ENCODE measurements at places on chromosomes 6 and 20. TPM values are rescaled to one million over a fixed set of nuclear protein-coding genes. Genes with fewer than 3 reads are reported as not detected.

Gene PRND
- not detected for total RNA-seq

Gene COL10A1
- not detected for total RNA-seq

Gene DPPA5
- total RNA-seq, result not detected

Gene CLIC1
- total RNA-seq, result 278 TPM

- DNase-seq, result no peak
Observed at GRCh38 chr6:73655341-73655917, 1.6 kb upstream of the SLC17A5 start.

Gene MLIP
- total RNA-seq, result 0.75 TPM

GRCh38 chr6:77986380-77987034, 333.7 kb downstream of the MEI4 start:
- DNase-seq, result no peak

DNA sequence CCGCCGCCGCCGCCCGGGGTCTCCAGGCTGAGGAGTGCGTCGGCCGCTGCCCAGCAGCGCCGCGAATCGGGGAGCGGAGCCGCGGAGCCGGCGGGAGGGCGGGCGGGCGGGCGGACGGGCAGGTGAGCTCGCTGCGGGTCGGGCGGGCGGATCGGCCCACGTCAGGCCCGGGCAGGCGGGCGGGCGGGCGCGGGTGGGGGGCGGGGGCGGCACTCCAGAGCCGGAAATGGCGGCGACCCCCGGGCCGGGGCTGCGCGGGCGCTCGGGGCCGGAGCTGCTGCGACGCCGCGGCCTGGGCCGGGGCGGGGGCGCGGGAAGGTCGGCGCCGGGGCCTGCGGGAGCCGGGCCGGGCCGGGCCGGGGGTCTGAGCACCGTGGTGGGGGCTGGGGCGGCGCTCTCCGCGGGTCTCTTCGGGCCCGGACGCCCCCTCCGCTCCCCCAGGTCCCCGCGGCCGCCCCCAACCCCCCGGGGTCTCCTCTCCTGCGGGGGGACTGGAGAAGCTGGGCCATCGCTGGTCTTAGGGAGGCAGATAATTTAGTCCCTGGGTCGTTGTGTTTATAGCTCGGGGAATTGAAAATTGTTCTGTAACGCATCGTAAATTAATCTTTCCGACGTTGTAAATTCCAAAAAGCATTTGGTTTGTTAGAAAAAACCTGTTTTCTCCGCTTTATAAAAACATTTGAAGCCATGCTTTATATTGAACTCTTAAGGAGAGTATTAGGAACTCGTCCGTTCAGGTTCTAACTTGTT, 451 bp downstream of the DNAJC5 start:
- DNase-seq, result no peak

DNA sequence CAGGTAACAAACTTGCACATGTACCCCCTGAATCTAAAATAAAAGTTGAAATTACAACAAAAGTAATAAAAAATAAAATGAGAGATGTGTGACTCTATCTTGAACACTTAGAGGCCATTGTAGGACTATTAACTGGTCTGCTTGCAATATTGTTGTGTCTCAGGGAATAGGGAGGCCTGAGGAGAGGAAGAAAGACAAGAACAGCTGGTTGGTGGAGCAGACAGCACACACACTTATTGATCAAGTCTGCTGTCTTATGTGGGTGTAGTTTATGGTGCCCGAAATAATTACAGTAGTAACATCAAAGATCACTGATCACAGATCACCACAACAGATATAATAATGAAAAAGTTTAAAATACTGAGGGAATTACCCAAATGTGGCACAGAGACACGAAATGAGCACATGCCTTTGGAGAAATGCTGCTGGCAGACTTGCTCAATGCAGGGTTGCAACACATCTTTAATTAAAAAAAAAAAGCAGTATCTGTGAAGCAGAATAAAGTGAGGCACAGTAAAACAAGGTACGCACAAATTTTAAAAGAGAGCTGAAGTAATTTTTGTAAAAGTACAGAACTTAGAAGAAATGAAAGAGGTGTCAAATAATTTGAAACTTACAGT, 110.1 kb upstream of the HDAC2 start:
- DNase-seq, result no peak

Gene DEFB127
- not detected for total RNA-seq

Gene HLA-G
- not detected for total RNA-seq

Measured in omental fat pad (tissue), 4 donors.